ENCODE measurements at places on chromosomes 13 and 19.

- DNase-seq = peak; percentile 39
These were observed 1.5 kb downstream of the ERF start for GRCh38 chr19:42253245-42254088.

DNA sequence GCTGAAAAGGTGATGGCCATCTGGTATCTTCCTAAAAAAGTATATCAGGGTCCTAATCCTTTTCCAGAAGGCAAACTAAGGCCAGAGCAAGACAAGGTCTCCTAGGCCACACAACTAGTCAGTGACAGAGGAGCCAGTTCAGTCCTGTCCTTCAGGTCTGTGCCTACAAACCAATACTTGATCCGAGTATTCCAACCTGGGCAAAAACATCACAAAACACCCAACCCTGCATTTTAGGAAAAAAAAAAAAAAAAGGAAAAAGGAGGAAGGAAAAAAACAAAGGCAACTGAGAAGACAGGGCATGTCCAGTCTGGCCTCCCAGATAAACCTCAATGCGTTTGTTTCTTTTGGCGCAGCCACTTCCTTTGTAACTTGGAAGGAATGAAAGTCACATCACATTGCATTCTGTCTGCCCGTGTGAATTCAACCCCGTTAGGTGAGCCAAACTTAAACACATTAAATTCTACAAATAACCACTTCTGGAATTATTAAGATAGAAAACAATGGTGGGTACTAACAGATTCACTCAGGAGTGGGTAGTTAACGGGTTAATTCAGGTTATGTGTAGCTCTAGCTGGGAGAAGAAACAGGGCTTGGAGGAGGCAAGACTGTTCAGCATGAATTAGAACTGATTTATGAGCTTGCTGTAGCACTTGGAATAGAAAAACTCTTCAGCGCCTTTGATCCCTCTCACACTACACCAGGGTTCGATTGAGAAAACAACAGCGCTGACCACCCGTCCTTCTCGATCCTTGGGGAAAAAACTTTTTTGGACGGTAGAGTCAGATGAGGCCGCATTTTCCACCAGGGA is 43.0 kb upstream of the HNRNPA1L2 start:
- no peak for DNase-seq

GRCh38 chr19:39524495-39524894 is 8.2 kb downstream of the EID2B start:
- DNase-seq = no peak

GRCh38 chr19:54029930-54030490 is 33.7 kb downstream of the VSTM1 start:
- DNase-seq = peak; percentile 6

- DNase-seq = no peak
These were observed 55.4 kb downstream of the RYR1 start for GRCh38 chr19:38488776-38489481.

DNA sequence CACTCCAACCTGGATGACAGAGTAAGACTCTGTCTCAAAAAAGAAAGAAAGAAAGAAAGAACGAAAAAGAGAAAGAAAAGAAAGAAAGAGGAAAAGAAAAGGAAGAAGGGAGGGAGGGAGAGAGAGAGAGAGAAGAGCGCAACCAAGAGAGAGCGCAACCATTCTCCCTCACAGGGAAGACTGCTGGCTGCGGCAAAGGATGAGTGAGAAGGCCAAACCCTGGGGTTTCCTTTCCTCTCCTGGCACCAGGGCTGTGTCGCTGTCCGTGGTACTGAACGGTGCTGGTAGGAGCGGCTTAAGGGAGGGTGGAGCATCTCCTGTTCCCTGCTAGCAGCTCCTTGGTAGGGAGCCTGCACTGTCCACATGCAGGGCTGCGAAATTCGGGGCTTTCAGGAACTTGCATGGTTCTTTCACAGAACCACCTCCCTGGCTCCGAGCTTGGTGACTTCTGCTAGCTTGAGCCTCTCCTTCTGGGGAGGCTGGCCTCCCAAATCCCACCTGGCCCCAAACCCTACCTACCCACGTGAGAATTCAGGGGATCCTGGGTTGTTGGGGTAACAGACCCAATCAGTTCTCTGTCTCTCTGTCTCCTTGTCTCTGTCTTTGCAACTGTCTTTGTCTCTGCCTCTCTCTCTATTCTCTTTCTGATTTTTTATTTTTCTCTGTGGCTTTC is 51.1 kb upstream of the ZNRF4 start:
- peak; percentile 33 for DNase-seq

DNA sequence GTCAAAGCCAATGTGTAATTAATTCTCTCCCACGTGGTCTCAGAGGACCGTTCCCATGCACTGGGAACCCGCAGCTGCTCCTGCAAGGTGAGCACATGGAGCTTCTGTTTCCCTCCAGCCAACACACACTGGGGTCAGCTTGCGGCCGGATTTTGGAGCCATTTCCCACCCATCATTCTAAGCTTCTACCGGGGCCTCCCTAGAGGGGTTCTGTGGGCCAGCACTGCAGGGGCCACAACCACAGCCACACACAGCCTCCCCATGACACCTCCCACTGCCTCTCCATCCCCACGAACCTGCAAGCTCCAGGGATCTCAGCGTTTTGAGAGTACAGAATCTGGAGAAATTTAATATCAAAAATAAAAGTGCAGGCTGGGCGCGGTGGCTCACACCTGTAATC is 120.7 kb upstream of the SOX1 start:
- no peak for DNase-seq

- DNase-seq = no peak
These were observed 367.2 kb downstream of the DNAJC15 start for GRCh38 chr13:43390619-43391018.

DNA sequence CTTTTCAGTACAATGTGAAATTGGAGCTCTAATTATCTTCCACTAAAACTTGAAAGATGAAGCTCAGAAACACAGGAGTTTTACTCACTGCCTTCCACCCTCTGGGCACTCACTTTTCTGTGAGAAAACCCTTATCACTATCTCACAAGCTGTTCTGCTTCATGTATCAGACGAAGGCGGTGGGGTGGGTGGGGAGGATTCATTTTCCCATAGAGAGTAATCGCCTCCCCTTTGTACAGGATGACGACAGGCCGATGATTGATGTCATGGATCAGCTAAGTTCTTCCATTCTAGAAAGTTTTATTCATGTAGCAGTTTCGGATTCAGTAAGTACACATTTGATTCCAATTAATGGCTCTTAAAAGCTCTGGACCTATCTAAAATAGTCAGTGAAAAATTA is 139.9 kb downstream of the ZAR1L start:
- DNase-seq = no peak

- no peak for DNase-seq
These were observed 15.3 kb upstream of the ERICH6B start for GRCh38 chr13:45630791-45631190.

DNA sequence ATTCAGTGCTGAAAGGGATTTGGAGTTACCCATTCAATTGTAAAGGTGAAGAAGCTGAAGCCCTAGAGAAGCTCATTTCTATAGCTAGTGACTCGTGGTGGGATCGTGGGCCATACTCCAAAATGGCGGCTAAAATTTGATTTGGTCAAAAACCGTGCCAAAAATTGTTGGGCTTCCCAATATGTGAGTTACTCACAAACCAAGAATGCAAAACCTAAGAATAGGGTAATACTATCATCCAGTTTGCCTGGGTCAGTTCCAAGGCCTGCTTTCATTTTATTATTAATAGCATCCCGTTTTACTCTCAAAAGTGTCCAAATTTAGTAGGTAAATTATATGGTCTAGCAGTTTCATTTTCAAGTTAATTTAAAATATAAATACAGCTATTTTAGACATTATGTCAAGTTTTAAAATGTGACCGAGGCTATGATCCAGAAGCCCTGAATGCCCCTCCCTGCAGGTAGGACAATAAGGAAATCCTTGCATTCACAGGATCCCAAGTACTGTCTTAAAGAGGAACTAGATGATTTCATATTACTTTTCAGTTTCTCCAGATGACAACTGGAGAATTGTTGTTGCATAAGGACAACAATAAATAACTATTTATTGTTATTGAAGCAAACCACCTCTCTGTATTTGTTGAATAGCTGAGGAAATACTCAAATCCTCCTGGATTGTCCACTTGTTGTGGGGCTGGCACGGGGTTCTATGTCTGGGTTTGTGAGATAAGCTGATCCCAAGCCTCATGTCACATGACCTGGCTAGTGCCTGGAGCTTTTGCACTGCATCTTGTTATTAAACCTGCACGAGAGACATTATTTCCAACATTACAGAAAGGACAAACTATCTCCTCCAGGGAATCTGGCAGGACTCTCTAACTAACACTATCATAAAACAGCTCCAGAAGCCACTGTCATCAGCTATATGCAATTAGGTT is 11.6 kb upstream of the RAP2A start:
- no peak for DNase-seq

DNA sequence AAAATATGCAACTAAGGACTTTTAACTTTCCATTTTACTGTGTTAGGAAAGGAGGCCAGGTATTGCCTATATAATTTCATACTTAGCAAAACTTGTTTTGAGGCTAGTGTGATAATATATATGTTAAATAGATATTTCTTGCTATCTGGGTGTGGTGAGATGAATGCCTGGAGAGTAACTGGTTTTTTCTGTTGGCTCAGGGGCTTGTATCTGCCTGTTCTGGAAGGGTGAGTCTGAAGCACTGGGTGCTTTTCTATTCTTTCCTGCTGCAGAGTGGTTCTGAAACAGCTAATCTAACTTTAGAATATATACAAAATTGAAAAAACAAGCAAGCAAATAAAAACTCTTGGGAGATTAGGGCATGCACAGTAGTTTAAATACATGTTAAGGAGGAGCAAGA is 64.6 kb upstream of the MYCBP2 start:
- no peak for DNase-seq

GRCh38 chr13:49657241-49657641 is 28.9 kb downstream of the ARL11 start:
- no peak for DNase-seq

GRCh38 chr13:66314911-66315310 is 915.2 kb downstream of the PCDH9 start:
- no peak for DNase-seq
